ENCODE measurements at places on chromosomes 16 and 17.
A peak's percentile ranks its signal among the peaks of the same experiment; 100 is the strongest.

DNA sequence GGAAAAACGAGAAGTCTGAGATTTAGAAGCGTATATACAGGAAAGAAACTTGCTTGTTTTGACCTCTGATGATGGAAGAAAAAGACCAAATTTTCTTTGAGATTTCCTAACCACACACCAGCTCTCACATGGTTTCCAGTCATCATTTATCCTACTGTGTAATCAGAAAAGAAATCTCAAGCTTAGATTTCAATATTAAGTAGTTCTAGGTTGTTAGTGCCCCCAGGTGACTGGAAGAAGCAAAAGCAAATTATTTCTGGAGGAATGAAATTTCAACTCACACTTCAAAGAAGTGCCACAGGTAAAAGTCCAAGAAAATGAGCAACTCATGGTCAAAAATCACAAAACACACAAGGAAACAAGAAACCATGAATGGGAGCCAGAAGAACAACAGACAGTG lies 51.8 kb upstream of the KDM6B start:
- no peak for DNase-seq

DNA sequence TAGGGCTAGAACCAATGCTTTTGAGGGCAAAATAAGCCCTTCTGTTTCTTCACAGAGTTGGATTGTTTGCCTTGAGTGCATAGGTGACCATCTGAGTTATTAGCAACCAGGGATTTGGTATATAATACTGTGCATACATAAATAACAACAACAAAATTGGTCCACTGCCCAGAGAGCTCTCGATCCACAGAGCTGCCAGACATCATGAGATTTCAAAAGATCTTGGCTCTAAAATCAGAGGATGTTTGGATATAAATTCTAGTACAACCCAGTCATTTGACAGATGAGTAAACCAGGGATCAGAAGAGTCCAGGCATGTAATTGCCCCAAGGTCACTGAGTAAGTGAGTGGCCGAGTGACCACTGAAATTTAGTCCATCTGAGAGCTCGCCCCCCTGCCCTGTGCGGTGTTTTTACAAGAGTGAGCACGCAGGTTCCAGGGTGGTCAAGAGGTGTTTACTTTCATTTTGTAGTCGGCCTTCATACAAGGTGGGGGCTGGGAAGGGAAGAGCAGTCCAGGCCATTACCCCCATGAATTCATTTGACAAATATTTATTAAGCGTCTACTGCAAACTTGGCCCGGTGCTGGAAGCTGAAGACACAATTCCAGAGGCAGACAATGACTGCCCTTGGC lies 1.8 kb upstream of the MT2A start:
- DNase-seq, result no peak

DNA sequence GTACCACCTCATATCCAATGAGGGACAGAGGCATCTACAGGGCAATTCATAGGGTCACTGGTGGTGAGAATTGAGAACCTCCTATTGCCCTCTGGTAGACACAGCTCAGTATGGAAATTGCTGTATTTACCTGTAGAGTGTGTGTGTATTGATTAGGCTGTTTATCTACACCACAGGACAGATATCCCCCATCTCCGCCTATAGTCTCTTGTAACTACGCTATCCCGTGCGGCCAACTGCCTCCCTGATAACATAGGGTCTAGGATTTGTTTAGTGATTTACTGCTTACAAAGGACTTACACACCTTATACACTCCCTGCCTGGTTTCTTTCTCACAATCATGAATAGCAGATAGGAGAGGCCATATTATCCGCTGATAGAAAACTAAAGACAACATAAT lies 1.7 kb upstream of the STAT3 start:
- DNase-seq, result no peak

- DNase-seq, result no peak
Measured at GRCh38 chr16:15587152-15587825, 55.7 kb downstream of the MARF1 start.

DNA sequence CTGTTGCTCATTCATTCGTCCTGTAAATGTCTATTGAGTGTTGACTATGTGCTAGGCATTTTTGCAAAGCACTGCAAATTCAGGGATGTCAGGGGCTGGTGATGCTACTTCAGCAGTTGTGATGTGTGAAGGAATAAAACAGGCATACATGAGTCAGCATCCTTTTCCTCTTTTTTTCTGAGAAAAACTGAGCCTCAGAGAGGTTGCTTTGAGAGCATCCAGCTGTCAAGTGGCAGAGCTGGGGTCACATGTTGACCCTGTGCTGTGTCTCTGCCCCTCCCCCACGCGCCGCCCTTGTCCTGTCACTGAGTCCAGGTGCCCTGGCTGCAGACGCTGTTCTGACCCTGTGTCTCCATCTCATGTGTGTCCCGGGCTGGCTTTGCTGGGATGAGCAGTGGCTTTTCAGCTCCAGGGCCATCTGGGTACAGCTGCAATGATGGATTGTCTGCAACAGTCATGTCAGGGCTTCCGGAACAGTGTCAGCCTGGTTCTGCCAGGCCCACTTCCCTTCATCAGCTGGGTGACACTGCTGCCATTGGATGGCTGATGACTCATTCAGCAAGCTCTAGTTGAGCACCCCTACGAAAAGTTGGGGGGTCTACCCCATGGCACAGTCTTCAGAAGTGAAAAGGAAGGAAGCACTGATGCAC lies 14.9 kb downstream of the SEC14L5 start:
- peak; percentile 85 for DNase-seq

DNA sequence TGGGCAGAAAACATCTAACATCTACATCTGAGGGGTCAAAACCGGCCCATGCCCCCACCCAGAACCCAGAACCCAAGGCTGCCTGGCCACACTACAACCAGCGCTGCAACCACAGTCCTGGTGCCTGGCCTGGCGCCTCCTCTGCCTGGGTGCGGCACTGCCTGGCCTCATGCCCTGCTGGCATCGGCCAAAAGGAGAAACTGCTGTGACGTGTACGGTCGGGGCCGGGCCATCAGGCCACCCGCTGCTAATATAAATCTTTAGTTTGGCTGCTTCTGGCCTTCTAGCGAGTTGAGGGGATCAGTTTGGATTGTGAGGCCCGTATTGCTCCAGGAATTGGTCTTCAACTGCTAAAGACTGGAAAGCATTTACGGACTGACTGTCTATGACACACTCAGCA lies 22.8 kb downstream of the TMEM204 start:
- no peak for DNase-seq

- DNase-seq, result no peak
Measured at GRCh38 chr17:49439673-49440571, 25.2 kb upstream of the PHB1 start.

DNA sequence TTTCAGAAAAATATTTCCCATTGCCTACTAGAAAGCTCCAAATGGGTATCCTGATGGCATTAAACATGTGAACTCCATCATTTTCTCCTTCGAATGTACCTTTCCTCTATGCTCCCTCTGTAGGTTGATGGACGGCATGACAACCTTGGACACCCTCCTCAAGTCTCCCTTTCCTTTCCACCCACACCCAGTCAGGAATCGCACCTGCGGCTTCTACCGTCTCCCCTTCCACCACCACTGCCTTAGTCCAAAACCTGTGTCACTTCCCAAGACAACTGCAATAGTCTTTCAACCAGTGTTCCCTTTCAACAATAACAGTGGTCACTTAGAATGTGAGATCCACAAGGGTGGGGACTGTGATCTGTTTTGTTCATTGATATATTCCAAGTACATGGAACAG lies 233.1 kb upstream of the AXIN2 start:
- DNase-seq, result no peak

DNA sequence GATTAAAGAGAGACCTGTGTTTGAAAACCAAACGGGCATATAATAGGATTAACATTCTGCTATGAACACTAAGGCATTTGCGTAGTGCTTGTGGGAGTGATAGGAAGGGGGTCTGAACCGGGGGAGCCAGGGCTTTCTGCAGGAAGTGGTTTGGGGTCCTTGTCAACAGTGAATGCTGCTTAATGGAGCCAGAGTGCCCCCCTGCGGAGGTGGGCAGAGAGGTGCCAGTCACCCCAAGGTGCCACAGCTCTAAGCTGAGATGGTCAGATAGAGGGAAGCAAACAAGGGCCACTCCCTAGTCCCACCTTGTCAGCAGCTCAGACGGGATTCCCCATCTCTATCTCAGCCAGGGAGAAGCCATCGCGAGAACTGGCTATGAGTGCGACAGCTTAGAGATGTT lies 17.7 kb downstream of the NAA60 start:
- DNase-seq, result no peak

- no peak for DNase-seq
Measured at GRCh38 chr17:4229627-4230541, 33.9 kb downstream of the ANKFY1 start.

- DNase-seq, result no peak
Measured at GRCh38 chr17:29279397-29280070, 14.4 kb downstream of the NUFIP2 start.
